WTC11 (cell line): ENCODE measurements at places on chromosomes 2 and 18.

- DNase-seq: no peak
These were observed 150.2 kb upstream of the SPATS2L start for GRCh38 chr2:200156166-200156835.

- no peak for DNase-seq
These were observed 381.7 kb downstream of the TXNL1 start for GRCh38 chr18:56256659-56257058.

- no peak for DNase-seq
These were observed 175.6 kb downstream of the FMNL2 start for GRCh38 chr2:152510621-152511020.

DNA sequence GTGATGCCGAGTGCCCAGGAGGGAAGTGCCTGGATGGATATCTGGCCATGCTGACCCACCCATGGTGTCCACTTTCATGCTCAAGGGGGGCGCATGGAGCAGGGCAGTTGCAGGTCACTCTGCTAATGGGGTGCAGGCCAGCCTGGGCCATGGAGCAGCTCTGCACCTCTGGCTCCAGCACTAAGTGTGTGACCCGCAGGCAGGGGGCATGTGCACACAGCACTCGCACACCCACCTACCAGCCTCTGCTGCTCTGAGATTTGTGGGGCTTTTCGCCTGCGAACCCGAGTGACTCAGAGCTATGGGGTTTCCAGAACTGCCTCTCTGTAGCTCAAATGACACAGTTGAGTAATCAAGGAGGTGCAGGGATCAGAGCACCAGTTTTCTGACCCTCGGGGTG lies 66.2 kb downstream of the CYP26B1 start:
- DNase-seq: no peak

GRCh38 chr2:150938527-150938926 lies 323.1 kb downstream of the RBM43 start:
- DNase-seq: no peak

DNA sequence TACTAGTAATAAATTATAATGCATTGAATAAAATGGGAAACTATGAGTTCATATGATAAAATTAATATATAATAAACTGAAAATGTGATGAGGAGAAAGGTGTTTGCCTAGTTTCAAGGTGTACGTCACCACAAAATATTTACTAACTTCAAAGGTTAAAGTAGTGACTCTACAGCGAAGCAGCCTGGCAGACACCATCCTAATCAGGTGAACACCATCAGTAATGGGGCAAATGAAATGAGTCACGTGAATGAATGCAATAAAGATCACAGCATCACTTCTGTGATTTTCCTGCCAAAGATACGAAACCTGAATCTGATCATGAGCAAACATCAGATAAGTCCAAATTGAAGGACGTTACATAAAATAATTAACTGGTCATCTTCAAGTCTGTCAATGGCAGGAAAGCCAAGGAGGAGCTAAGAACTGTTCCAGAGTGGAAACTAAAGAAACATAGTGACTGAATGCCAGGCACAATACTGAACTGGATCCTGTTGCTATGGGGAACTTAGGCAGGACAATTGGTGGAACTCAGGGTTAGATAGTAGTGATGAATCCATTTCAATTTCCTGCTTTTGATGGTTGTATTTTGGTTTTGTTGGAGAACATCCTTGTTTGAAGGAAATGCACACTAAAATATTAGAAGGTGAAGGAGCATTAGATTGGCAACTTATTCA lies 12.1 kb upstream of the NOSTRIN start:
- DNase-seq: no peak

- no peak for DNase-seq
These were observed 555.2 kb upstream of the FANCL start for GRCh38 chr2:58796239-58796910.

- DNase-seq: no peak
These were observed 44.5 kb upstream of the SEMA4C start for GRCh38 chr2:96914332-96914731.

GRCh38 chr2:195898505-195899191 lies 170.0 kb downstream of the DNAH7 start:
- DNase-seq: no peak

- no peak for DNase-seq
These were observed 3.0 kb upstream of the CEP68 start for GRCh38 chr2:65053199-65053598.

DNA sequence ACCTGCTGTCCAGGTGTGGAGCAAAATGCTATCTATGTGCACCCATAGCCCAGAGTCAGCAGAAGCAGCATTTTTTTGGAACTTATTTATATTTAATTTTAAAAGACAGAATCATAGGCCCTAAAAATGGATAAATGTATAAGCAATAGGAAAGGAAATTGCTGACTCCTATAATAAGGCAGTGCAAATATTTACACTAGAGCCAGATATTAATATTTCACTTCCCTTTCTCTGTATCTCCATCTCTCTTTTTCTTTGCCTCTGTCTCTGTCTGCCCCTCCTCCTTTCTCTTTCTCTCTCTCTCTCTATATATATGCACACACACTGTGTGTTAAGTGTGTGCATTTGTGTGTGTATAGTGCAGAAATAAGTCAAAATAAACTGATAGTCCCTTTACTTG lies 375.6 kb downstream of the SOX11 start:
- DNase-seq: no peak

DNA sequence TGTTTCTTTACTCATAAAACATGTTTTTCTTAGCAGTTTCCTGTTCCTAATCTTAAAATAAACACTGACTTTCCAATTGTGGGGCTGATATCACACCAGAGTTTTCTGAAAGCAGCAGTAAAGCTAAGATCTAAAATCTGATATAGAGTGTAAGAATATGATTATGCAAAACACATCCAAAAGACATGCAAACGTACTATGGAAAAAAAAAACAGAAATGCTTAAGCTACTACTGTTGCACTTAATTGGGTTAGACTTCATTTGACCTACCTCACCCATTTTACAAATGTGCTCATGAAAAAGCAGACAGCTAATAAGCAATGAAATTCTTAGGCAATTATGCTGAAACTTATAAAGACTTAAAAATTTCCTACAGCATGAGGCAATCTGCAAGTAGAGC lies 10.5 kb downstream of the CYTIP start:
- DNase-seq: no peak

- no peak for DNase-seq
These were observed 184.8 kb downstream of the INHBB start for GRCh38 chr2:120530781-120531180.

GRCh38 chr2:99998651-99999320 lies 143.6 kb downstream of the AFF3 start:
- DNase-seq: no peak

GRCh38 chr2:43657241-43657640 lies 19.0 kb downstream of the C1GALT1C1L start:
- no peak for DNase-seq

DNA sequence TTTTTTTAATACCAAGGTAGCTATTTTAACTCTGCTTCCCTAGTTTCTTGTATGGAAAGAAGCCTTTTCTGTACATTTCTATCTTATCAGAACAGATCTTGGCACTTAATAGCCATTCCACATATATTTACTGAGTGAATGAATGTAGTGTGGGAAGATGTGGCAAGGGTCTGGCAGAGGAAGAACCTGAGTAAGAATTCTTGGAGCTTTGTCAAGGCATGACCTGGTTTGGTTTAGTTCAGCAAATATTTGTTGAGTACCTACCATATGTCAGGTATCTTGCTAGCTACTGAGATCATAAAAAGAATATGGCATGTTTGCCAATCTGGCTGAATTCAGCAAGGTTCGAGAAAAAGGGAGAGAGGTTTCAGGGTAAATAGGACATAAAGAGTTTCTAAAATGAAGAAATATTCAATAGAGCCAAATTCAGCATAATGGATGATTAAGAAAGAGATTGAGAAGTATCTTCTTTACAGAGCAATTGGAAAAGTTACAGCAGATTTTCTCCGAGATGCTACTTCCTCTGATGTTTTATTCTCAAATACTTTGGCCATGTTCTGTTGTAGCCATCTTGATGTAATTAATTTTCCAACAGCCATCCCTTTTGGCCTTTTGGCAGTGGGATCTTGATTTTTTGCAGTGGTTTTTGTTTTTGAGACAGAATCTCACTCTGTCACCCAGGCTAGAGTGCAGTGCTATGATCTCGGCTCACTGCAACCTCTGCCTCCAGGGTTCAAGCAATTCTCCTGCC lies 21.7 kb upstream of the MEP1B start:
- no peak for DNase-seq

DNA sequence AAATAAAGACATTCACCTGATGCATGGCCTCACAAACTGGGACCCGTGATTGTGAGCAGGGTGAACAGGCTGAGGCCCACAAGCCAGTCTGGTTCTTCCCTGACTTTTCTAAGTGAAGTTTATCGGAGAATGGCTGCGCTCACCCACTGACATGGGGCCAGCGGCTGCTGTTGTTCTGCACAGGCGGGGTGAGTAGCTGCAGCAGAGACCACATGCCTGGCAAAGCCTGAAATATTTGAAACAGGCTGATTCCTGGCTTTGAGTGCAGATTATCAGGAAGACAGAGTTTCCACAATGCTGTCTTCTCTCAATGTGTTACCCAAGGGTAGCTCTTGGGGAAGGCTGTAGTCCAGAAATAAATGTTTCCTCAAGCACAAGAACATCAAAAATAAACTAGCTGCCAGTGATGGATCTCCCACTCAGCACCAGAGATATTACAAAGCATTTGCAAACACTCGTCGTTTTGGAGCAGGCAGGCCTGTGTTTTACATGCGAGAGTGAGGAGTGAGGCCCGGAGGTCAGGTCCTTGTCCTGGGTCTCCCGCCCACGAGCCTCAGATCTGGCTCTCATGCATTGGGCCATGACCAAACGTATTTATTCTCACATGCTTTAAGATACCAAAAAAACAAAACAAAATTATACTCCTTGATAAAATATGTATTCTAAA lies 647.1 kb downstream of the GALR1 start:
- no peak for DNase-seq

- no peak for DNase-seq
These were observed 118.9 kb downstream of the VWA3B start for GRCh38 chr2:98205889-98206288.

GRCh38 chr2:132692816-132693215 lies 22.8 kb upstream of the LYPD1 start:
- no peak for DNase-seq

DNA sequence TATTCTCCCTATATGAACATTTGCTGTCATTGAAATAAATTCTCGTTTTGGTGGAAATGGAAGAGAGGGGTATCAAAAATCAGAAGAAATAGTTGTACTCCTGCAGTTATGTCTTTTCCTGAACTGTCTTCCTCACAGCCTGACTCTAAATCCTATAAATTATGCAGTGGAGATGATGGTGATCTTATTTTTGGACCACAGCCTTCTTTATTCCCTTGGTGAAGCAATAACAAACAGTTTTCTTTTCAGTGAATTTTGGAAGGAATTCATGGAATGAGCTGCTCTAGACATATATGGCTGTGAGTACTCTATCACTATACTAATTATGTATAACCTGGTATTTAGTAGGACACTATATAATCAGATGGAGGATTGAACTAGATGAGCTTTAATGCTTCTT lies 1.7 kb upstream of the SLC25A12 start:
- DNase-seq: no peak

- DNase-seq: no peak
These were observed 9.1 kb upstream of the HOXD4 start for GRCh38 chr2:176142281-176142680.

GRCh38 chr2:241373446-241373845 lies 17.4 kb downstream of the FARP2 start:
- no peak for DNase-seq

- no peak for DNase-seq
These were observed 98.3 kb upstream of the EPC2 start for GRCh38 chr2:148546270-148546669.

DNA sequence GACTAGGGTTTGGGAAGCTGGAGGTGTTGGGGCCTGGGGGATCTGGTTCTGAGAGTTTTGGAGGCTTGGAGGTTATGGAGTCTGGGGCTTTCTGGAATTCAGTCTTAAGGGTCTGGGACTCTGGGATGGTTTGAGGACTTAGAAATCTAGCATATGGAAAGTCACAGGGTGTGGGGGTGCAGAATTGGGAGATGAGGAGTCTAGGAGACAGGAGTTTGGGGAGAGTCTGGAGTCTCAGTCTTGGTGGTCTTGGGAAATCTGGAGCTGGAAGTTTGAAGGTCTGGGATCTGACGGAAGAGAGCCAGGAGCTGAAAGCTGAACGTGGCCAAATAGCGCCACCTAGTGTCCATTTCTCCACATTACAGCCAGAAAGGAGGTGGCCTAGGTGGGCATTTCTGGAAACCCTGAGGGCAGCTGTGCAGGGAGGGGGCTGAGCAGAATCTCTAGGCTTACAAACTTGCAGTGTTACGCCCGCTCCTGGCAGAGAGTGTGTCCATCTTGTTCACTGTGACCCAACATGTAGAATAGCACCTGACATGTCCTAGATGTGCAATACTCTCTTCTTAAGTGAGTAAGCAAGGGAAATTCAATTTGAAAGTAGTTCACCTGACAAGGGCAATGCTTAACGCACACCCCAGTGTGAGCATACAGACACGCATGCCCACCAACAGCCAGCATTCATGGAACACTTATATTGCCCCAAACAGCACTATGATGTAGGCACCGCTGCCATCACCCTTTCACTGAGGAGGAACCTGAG lies 204.8 kb downstream of the TFCP2L1 start:
- DNase-seq: peak; percentile 83

- DNase-seq: peak; percentile 65
These were observed 32.6 kb downstream of the MARCHF4 start for GRCh38 chr2:216339456-216340279.

GRCh38 chr2:158714420-158714819 lies 80.7 kb upstream of the DAPL1 start:
- DNase-seq: no peak
